ENCODE measurements at places on chromosomes 4 and X.
A peak's percentile ranks its signal among the peaks of the same experiment; 100 is the strongest.

- DNase-seq: no peak
These were observed 55.2 kb downstream of the HPGD start for GRCh38 chr4:174467107-174467506.

DNA sequence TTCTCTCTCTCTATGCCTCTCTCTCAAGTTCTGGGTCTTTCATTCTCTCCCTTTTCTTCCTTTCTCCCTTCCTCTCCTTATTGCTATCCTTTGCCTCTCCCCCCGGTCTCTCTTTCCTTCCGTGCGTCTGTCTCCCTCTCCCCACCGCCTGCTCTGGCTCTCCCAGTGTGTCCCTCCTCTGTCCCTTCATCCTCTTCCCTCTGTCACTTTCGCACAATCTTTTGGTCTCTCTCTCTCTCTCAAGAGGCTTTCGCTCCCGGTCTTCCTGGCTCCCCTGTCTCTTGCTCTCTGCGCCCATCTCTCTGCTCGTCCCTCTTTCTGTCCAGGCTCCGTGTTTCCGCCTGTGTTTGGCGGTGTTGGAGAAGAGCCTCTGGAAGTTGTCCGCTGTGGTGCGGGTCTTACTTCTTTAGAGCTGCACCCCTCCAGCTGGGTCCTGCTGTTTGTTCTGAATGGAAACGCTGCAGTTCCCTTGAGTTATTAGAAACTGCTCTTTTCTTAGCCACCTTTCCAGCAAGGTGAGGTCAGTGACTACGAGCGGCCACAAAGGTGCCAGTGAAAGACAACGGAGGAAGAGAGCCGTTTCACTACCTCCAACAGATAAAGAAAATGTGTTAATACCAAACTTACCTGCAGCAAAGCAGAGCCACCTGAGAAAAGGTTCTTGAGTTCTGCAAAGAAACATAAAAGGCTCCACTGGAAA, 1.1 kb downstream of the BMPR1B start:
- DNase-seq: no peak

- peak; percentile 39 for DNase-seq
These were observed 73.1 kb downstream of the WFS1 start for GRCh38 chr4:6342530-6343293.

DNA sequence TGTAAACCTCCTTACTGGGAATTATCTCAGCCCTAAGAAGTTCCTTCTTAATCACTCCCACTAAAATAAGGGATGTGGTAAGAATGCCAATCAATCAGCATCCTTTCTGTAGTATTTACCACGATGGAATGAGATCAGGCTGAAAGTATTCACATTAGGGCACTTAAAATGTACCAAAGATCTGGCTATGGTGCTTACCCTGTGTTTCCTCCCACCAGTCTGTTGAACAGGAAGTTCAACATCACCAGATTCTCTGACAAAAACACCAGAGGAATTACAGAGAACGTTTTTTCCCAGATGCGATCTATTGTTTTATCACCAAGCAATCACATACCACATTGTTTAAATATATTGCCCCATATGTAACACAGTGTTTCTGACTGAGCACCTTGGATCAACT, 2.1 kb upstream of the CLCN3 start:
- no peak for DNase-seq

- no peak for DNase-seq
These were observed 122.7 kb downstream of the NPNT start for GRCh38 chr4:106017975-106018374.

DNA sequence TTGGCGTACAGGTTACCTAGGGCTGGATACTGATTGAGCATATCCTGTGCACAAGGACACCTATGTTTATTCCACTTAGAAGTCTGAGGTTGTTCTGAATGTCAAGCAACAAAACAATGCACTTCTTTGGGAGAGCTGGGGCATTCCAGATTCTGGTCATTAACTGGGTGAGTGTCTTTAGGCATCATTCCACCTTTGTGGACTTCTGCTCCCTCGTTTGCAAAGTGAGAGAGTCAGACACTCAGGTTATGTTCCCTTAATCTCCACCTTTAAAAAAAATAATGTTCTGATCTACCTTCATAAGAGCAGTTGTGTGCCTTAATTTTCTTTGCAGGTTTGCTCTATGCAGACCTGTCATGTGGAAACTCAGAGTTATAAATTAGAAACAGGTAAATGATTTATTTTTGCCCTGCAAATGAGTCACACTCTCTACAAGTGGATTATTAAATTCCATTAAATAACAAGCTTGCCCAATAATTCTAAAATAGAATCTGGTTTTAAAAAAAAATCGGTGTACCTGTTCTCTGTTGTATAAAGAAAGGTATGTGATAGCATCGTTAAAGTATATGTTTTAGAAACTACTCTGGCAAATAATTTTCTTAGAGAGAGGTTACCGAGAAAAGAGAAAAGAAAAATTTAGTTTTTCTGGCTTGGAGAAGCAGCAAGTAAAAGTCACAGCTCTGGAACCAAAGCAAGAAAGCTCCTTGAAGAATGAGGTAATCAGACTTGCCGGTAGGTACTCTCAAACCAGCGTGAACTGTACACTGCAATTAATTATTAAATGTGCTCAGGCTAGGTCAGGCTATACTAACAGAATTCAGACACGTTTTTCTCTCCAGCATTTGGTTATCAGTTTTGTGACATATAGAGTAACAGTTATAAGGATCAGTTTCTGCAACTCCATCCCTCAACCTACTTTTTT, 93.2 kb downstream of the SORBS2 start:
- DNase-seq: no peak

DNA sequence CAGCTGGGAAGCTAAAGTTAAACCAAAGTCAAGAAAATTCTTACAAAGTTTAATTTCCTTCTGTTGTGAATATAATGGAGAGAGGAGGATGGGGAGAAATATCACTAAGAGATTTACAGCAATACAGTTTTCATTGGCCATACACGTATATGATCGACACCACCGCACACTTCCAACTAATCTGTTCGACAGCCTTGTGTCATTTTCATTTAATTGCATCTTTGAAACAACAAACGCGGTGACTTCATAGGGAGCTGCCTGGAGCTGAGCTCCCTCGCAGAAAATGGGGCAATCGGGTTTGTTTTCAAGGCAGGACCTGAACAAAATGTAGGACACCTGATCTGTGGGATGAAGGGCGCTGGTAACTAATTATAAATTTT, 1.3 kb downstream of the PTPN13 start:
- no peak for DNase-seq

GRCh38 chrX:9141496-9141895, 107.6 kb upstream of the FAM9B start:
- no peak for DNase-seq

DNA sequence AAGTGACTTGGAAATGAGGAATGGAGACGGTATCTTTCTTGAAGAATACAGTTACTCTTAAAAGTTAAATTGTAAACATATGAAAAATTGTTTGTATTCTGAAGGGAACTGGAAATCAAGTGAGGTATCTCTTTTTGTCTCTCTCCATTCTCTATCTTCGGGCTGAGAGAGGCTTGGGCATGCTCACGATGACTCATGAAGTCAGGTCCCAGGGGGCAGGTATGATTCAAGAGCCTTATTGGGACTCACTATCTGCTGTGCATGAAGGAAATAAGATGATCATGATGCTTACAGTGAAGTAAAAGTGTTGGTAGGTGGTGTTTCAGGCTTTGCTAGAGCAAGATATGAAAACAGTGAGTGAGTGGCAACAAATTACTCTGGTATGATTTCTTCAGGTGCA, 200.4 kb upstream of the PITX2 start:
- no peak for DNase-seq

- peak; percentile 40 for DNase-seq
These were observed 1.6 kb downstream of the REST start for GRCh38 chr4:56909086-56909894.

DNA sequence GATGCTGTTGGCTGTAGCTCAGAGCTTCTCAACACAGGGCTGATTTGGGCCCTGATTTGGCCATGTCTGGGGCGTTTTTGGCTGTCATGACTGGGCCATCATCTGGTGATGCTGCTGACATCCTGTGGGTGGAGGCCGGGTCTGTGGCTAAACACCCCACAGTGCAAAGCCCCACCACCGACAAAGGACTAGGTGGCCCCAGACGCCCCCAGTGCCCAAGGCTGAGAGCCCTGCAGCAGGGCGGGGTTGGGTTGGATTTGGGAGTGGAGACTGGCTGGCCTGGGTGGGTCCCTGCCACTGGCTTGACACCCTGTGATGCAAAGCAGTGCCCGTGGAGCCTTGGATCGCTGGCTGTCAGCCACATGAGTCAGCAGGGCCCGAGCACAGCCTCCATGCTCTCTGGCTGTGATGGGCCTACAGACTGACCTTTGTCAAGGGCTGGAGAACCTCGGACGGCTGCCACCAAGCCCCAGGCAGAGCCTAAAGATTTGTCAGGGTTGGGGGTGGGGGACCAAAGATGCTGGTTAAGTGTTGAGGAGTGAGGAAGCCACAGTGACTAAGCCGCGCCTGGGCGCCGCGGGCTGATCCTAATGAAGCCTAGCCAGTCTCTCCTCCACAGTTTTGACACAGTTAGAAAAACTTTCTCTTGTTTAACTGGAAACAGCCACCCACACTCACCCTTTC, 28.3 kb downstream of the CYTL1 start:
- DNase-seq: peak; percentile 78

DNA sequence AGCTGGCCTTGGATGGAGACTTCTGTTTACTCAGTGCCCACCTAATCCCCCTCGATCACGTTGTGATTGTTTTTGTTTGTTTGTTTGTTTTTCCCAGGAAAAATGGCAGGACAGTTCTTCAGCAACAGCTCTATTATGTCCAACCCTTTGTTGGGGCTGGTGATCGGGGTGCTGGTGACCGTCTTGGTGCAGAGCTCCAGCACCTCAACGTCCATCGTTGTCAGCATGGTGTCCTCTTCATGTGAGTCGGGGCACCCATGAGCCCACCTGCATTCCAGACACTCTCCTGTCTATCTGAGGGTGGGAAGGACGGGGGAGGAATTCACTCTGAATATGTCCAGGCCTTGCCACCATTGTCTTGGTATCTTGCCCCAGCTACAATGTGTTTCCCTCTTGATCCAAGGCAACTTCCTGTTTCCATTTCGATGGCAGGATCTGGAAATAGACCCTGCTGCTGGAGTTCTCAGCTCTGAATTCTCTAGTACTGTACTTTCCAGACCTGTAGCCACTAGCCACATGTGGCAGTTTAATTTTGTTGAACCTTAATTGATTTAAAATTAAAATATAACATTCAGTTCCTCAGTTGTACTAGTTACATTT, 10.5 kb downstream of the SLC34A2 start:
- no peak for DNase-seq

GRCh38 chr4:73281396-73281795, 22.8 kb upstream of the ANKRD17 start:
- DNase-seq: no peak

GRCh38 chr4:144518181-144518895, 127.6 kb upstream of the HHIP start:
- DNase-seq: no peak

GRCh38 chr4:148737061-148737770, 295.0 kb upstream of the NR3C2 start:
- no peak for DNase-seq

- DNase-seq: peak; percentile 65
These were observed 11.2 kb upstream of the SPARCL1 start for GRCh38 chr4:87540146-87541058.

DNA sequence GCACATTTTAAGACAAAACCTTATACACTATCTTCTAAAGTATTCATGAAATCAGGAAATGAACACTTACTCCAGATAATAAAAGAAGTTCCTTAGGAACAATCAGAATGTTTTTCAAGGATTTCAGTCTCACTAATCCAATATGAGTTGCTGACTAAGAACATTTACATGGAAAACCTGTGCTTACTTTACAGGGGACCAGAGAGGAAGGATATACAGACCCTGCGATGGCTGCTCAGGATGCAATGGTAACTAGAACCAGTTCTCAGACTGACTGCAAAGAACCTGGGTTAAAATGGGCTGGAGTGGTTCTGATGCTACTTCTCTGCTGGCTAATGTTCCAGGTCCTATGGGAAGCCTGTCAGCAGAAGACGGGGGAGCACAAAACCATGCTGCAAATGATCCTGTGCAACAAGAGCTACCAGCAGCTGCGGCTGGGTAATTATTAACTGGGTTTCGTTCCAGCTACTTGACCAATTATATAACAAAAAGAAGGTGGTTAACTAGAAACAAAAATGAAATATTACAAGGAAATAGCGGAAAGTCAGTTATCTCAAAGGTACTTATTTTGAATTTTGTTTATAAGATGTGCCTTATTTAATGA, 85.3 kb downstream of the ANXA10 start:
- DNase-seq: no peak

DNA sequence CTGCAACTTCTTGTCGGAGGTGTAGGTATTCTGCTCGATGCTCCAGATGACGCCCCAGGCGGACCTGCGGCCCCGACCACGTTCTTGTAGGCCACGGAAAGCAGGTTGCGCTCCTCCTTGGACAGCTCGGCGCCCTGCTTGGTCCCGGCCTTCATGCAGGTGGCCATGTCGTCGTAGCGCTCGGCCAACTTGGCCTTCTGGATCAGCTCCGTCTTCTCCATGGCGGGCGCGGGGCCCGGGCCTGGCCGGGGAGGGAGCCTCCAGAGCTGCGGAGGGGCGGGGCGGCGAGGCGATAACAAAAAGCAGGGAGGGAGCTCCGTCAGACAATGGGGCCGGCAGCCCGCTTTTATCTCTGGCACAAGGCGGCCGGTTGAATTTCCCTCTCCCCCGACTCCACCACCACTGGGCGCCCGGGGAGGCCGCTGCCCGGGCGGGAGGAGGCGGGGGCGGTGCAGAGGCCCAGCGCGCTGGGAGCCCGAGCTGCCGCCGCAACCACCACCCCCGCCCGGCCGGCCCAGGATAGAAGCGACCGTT, 28.3 kb upstream of the DRP2 start:
- DNase-seq: peak; percentile 3

DNA sequence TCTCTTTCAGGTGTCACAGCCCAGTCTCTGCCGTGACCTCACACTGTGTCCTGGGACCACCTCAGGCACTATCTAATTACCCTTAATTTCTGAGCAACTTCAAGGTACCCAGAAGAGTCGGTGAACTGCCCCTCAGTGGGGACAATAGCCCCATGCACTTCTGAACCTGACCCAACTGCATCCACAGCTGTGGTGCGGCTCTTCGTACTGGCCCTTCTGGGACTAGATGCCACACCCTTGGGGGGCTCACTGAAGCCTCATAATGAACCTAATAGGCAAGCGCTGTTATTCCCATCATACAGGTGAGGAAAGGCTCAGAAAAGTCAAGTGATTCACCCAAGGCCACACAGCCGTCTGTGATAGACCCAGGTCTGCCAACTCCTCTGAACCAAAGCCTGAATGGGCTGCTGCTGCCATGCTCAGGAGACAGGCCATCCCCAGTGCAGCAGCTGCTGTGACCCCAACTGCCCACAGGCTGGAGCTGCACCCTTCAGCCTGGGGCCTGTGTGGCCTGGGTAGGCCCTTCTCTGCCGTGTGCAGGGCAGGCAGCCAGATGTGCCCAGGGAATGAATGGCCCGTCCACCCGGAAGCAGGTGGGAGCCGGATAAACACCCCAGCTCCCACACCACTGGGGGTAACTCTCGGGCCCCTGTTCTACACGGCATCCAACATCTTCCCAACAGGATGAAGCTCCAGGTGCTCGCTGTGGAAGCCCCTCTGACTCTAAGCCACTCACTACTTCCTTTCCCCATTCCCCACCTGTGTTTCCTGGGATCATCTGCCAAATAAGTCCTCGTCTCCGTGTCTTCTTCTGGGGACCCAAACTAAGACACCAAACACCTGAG, 35.9 kb downstream of the HMX1 start:
- DNase-seq: no peak

All from heart right ventricle (tissue), 16 donors.